ENCODE measurements at places on chromosomes 12 and 14.
A peak's percentile ranks its signal among the peaks of the same experiment; 100 is the strongest.

DNA sequence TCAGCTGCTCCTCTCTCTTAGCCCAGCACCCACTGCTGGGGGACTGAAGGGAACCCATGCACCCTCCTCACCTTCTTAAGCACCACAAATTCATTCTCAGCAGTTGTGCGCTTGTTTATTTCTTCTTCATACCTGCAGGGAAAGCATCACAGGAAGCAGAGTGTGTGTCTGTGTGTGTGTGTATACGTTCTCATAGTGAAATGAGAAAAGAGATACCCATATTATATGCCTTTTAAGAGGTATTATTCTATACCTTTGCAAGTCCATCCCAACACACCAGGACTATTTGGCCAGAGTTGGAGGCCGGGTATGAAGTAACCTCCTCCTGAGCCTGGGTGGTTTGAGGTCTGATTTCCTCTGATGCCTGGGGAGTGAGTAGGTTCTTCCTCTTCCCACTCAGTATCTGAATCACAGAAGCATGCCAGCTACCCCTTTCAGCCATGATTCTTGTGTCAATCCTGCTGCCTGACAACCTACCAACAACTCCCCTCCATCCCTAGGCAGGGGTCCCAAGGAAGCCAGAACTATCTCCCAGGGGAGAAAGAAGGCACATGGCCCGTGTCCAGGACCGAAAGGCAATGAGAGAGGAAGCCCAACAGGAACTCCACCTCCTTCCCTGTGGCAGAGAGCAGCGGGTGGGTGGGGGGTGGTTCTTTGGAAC, 3.0 kb downstream of the KRT73 start:
- DNase-seq, result no peak

DNA sequence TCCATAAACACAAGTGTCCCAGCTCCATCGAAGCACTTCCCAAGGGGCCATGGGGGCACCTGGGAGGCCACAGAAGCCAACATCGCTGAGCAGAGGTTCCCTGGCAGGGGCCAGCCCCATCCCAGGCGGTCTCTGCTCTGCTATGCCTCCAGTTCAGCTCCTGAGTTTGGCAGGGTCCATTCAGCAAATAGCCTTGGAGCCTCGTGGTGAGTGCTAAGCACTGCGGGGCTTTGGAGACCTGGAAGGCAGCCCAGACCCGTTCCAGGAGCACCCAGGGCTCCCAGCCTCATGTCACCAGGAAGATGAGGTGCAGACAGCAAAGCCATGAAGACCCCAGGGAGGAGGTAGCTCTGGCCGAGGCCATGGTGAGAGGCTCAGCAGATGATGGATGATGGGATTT, 109.5 kb downstream of the LGMN start:
- DNase-seq, result no peak

- no peak for DNase-seq
Measured at GRCh38 chr14:92490239-92490959, 23.2 kb upstream of the RIN3 start.

DNA sequence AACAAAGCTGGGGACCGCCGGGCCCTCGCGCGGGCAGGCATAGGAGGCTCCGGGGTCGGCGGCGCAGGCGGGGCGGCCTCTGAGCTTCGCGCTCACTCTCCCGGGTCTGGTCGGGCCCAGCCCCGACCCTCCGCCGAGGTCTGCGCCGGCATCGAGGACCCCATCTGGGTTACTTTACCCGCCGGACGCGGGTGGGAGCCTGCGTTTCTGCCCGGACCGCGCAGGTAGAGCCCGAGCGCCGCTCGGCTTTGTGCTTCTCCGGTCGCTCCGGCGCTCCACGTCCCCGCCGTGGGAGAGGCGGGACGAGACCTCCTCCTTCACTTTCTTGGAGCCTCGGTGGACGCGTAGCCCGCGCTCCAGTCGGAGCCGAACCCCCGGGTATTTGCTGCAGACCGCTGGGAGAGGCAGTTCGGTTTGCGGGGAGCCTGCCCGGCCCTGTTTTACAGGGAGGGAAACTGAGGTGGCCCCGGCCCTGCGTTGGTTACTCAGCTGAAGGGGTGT, 63.2 kb downstream of the FBXL14 start:
- no peak for DNase-seq

- DNase-seq, result no peak
Measured at GRCh38 chr12:116517431-116518045, 41.6 kb upstream of the MAP1LC3B2 start.

DNA sequence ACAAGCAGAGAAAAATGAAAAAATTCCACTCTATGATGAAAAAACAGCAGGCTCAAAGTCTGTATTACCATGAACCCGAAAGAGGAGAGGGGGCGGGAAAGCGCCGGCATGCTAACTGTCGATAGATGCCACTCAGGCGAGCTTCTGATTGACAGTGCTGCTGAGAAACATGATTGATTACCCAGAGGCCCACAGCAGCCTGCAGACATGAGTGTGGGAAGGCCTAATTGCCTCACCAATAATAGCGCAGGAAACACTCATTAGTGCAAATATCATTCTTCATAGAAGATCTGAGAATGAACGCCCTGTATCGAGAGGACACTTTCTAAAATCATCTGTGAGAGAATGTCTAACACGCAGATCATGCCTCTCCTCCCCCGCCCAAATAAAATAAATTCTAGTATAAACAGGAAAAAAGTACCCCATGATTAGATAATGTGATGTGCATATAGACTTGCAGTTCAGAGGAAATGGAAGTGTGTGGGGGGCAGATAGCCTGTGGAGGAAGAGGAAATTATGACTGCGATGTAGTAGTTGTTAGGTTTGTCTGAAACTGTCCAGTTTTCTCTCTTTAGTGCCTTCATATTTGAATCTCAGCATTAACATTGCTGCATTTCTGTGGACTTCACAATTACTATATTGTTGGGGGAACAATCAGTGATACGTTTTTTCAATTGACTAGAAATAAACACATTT, 15.6 kb downstream of the TPH2 start:
- DNase-seq, result no peak

GRCh38 chr14:89340200-89341181, 76.5 kb downstream of the FOXN3 start:
- DNase-seq, result peak; percentile 43

GRCh38 chr12:23063206-23063605, 438.2 kb downstream of the ETNK1 start:
- DNase-seq, result no peak

DNA sequence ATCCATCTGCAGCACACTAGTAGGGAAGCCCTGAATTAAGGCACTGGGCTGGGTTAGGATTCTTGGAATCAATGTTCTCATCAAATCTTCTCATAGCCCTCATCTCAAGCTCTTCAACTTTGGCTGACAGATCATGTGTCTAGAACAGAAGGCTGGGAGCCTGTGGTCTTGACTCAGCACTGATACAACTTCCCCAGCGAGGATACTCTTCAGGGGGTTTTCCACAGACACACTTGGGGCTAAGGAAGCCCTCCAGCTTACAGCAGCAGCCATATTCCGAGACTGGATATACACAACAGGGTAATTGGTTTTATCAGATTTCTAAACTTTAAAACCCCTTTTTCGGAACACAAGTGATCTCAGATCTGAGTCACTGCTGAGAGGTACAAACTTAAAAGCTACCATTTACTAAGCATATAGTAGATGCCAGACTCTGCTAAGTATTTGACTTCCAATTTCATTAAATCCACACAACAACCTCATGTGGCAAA, 3.5 kb downstream of the FMNL3 start:
- no peak for DNase-seq

- no peak for DNase-seq
Measured at GRCh38 chr14:55697414-55697861, 117.4 kb downstream of the KTN1 start.

DNA sequence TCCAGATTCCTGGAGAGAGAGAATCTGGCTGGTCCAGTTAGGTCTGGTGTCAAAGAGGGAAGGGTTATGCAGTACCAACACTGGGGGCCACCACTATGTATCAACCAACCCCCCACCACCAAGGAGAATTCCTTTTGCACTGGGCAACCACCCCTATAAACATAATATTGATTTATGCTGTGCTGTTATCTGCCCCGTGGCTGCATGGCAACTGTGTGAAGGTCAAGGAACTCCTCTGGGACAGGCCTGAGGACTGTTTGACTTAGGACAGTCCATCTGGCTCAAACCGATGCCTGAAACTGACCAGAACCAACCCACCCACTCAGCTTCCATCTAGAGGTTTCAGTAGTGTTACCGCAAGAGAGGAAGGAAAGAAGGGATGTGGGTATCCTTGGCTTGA, 20.5 kb downstream of the PLEKHH1 start:
- no peak for DNase-seq

DNA sequence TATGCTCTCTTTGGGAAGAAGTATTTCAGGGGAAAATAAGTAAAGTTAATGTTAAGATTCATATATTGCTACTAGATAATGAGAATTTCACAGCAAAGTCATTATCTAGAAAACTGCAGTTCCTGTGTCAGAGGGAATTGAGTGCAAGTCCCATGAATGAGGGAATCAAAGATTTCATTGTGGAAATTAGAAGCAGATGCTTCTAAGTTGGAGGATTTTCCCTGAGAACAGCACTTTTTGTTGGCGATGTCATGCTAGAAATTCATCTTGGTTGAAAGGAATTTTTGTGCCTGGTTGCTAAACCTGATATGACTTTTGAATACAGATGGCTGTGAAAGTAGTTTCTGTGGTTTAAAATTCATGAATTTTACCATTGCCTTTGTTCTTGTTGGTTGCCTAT, 25.6 kb downstream of the FRMD6 start:
- DNase-seq, result no peak

- no peak for DNase-seq
Measured at GRCh38 chr12:72872996-72873395, 600.8 kb downstream of the TRHDE start.

GRCh38 chr14:34056046-34056445, 105.2 kb upstream of the EGLN3 start:
- DNase-seq, result no peak

- peak; percentile 73 for DNase-seq
Measured at GRCh38 chr12:59929110-59929509, 333.3 kb downstream of the SLC16A7 start.

DNA sequence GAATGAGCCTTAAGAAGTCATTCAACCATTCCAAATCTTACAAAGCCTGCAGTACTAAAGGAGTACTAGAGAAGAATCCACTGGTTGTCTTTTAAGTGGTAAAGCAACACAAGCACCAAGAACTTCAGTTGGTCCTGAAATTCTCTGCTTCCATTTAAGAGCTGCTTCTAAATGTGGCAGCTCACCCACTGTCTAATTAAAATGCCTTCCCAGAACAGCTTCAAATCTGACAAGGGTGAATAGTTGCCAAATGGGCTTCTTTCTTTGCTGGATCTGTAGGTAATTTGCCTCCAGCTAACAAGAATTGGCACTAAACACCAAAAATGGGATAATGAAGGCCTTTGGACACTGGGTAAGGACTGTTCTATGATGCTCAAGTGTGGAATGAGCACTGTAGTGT, 72.2 kb upstream of the NAP1L1 start:
- DNase-seq, result no peak

DNA sequence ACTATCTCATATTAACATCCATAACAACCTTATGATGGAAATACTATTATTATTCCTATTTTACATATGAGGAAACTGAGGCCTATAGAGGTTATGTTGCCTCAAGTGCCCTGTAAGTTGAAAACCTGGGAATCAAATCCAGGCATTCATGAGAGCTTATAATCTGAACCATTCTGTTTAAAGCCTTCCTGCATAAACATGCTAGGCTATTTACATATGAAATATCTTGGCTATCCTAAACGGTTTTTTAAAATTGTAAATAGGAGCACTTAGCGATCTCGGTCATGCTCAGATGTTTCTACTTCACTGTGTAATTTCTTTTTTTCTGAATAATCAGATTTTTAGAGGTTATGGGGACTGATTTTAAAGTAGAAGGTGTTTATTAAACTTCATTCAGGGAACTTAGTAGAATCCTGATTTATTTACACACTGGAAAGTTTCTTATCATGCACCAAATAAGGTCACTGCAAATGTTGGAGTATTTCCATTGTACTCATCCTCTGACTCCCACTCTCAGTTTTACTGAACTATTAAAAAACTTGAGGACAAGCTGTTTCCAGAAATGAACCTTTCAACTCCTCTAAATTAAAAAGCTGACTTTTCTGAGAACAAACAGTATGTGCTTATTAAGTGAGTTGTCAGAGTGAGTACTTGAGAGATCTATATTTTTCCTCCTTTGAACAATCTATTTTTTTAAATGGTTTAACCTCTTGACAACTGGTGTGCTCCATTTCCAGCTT, 141.7 kb downstream of the PIK3C2G start:
- no peak for DNase-seq

DNA sequence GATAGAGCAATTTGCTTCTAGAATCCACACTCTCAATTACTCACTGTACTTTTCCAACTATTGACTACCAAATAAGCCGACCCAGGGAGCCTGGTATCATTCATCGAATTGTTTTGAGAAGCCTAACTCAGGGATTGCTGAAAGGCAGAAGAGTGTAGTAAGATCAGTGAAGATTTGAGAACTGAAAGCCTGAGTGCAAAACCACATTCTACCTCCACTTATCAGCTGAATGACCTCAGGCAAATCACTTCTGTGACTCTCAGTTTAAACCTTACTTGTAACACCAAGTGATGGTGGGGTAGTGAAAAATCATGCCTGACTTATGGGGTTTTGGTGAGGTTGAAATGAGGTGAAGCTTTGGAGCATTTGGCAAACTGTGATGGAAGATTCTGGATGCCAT, 126.1 kb upstream of the MAX start:
- no peak for DNase-seq

GRCh38 chr14:92153581-92153980, 31.8 kb downstream of the CPSF2 start:
- no peak for DNase-seq

DNA sequence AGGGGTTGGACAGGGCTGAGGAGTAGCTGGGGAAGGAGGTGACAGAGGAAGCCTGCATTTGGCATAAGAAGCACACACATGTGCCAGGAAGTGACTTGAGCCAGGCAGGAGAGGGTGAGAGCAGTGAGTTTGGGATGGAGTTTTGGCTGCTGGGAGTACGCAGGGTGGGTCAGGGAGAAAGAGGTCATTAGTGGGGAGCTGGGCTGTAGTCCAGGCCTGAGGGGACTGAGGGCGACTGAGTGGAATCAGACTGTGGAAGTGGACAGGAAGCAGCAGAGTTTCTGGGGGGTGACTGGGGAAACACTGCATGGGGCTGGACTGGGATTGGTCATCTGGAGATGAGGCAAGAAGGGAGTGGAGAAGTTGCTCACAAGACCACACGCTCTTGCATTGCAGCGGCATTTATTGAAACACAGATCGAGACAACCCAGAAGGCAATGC, 7.6 kb downstream of the KRT85 start:
- DNase-seq, result no peak

DNA sequence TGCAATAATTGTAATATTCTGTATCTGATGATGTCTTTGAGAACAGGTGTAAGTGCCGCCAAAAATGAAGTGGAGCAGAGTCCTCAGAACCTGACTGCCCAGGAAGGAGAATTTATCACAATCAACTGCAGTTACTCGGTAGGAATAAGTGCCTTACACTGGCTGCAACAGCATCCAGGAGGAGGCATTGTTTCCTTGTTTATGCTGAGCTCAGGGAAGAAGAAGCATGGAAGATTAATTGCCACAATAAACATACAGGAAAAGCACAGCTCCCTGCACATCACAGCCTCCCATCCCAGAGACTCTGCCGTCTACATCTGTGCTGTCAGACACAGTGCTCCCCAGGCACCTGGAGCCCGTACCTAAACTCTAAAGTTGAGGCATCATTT, 268.7 kb downstream of the DAD1 start:
- no peak for DNase-seq
